NCI-H187 treated with DMSO at 0.1 percent for 48 hours (cell line): ENCODE measurements at places on chromosomes 4 and X.

DNA sequence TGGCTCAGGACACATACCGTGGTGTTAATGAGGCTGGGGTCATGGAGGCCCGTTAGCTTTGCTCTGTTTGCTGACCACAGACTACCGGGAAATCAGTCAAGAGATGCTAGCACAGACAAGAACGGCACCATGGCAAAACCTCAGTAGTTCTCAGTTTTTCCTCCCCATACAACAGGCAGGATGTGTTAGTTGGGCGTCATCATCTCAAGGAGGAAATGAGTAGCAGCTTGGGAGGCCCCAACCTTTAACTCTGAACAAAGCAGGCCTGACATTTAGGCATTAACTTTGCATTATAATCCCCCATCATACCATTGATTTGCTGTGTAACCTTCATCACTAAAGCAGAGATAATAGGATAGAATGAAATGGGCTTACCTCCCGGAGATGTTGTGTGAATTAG is 714.2 kb downstream of the RPA4 start:
- DNase-seq: no peak

DNA sequence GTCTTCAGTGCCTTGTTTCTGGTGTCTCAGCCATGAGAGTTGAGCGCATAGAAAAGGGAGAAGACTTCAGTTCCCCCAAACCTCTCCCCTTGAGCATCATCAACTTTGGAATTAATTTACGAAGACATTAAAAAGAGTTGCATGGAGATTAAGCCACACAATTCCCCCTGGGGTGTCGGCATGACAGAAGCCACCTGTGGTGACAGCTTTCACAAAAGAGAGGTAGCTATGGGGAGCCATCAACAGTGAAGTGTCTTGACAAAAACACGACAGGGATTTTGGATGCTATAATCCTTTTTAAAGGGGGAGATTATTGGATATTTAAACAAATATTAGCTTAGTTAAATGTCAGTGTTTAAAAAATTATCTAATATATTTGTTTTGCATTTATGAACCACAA is 307.6 kb downstream of the LDB2 start:
- DNase-seq: no peak

- DNase-seq: no peak
Measured at GRCh38 chr4:168514249-168514852, 17.5 kb downstream of the PALLD start.

- DNase-seq: no peak
Measured at GRCh38 chrX:10039821-10040793, 72.9 kb downstream of the CLDN34 start.

GRCh38 chrX:154873329-154873728 is 12.8 kb upstream of the F8A1 start:
- DNase-seq: no peak

DNA sequence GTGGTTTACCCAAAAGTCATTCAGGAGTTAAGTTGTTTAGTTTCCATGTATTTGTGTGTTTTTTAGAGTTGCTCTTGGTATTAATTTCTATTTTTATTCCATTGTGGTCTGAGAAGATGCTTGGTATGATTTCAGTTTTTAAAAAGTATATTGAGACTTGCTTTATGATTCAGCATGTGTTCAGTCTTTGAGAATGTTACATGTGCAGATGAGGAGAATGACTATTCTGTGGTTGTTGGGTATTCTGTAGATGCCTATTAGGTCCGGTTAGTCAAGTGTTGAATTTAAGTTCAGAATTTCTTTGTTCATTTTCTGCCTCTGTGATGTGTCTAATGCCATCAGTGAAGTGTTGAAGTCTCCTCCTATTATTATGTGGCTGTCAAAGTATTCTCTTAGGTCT is 249.4 kb downstream of the ARHGAP10 start:
- DNase-seq: no peak

DNA sequence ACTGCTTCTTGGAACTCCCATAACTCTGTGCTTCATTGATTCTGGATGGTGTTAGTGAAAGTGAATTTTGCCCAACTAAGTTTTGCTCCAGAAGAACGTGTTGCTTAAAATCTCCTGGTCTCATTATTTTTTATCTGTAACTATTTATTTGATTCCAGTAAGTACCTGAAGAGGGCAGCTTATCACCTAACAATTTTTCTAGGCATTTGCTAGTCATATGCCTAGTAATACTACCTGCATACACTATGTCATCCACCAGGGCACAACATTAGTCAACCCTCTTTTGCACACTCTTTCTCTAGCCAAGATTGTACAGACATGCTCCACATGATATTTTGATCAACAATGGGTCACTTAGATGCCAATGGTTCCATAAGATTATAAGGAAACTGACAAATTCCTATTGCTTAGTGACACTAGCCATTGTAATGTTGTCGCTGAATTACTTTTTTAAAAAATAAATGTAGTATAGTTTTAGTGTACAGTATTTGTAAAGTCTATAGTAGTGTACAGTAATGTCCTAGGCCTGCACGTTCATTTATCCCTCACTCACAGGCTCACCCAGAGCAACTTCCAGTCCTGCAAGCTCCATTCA is 499.9 kb upstream of the AADAT start:
- DNase-seq: no peak
